NCI-H1417 treated with DMSO at 0.1 percent for 48 hours (cell line): ENCODE measurements at places on chromosomes 16 and 17.

DNA sequence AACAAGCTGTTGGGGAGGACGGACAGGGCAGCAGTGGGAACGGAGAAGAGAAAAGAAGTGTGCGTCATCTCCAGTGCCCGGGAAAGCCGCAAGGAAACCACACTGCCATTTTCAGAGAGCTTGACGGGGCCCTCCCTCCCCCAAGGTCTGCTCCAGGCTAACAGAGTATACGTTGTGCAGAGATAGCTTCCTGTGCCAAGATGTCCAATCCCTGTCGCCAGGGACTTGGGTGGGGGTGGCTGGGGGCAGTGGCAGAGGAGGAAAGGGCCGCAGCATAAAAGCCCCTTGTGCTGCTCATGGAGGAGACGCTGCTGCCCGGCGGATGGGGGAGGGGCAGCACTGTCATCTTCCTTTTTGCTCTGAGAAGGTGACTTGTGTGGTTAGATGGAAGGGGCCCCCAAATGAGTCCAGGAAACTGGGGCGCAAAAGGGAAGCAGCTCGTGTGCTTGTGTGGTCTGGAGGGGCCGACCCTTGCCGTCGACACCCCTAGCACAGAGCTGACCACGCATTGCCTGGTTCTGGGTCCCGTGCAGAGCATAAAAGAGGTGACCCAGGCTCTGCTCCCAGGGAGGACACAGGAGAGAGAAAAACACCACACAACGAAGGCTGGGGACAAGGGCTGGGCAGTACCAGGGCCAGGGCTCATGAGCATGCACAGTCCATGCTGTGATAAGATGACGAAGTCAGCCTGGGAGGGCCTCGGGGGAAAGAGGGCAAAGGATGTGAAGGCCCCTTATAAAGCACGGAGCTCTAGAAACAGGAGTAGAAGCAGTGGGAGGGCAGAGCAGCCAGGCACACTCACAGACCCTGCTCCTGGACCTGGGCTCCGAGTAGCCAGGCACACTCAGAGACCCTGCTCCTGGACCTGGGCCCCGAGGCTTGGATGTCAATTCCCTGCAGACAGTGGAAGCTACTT, 372.7 kb downstream of the SLC39A11 start:
- no peak for DNase-seq

DNA sequence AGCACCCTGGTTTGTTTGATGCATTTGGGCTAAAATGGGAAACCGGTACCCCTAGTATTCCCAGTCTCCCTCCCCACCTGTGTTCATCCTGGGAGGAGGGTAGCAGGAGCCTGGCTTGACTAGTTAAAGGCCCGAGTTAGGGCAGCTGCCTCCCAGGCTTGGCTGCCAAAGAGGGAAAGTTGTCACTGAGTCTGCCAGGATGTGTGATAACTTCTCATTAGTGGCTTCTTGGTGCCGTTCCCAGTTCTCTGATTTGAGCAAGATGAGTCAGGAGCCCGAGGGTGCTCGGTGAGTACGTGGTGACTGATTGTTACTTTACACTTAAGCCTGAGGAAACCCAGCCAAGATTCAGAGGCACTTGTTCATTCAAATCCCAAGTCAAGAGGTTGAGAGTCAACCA, 2.5 kb downstream of the KRT32 start:
- DNase-seq = no peak

- no peak for DNase-seq
These were observed 2.7 kb downstream of the IGFBP4 start for GRCh38 chr17:40445751-40446468.

- DNase-seq = no peak
These were observed 108.1 kb downstream of the SOCS1 start for GRCh38 chr16:11147754-11148444.

- no peak for DNase-seq
These were observed 326.1 kb upstream of the MAF start for GRCh38 chr16:79926451-79927205.

- no peak for DNase-seq
These were observed 26.6 kb downstream of the LIG3 start for GRCh38 chr17:35006961-35007360.

DNA sequence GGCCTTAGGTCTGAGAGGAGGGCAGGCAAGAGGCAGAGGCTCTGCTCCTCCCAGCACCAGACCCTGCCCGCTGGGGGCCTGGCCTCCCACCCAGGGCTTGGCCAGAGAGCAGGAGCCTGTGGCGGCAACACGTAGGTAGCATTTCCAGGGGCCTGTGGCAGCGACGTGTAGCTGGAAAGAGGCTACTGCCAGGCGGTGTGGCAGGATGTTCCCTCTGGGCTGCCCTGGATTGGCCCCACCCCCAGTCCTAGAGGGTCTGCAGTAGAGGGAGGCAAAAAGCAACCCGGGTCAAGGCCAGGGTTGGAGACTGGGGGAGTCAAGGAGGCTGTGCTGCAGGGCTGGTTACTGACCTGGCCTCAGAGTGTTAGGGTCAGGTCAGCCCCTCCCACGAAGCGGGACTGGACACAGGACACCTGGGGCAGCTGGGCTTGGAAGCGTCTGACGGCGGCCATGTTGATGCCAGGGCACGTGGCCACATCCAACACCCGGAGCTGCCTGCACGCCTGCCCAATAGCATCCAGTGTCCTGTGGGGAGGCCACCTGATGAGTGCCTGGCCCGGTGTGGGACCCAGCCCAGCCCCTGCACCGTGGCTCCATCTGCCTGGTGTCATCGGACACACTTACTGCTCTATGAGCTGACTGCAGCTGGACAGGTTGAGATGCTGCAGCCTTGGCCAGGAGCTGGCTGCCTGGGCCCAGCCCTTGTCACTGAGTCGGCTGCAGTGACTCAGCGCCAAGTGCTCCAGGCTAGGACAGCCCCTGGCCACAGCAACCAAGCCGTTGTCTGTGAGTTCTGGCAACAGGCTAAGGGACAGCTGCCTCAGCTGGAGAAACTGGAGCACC, 8.5 kb downstream of the ELMO3 start:
- DNase-seq = no peak

- DNase-seq = no peak
These were observed 6.6 kb downstream of the HSD11B2 start for GRCh38 chr16:67437513-67437912.

DNA sequence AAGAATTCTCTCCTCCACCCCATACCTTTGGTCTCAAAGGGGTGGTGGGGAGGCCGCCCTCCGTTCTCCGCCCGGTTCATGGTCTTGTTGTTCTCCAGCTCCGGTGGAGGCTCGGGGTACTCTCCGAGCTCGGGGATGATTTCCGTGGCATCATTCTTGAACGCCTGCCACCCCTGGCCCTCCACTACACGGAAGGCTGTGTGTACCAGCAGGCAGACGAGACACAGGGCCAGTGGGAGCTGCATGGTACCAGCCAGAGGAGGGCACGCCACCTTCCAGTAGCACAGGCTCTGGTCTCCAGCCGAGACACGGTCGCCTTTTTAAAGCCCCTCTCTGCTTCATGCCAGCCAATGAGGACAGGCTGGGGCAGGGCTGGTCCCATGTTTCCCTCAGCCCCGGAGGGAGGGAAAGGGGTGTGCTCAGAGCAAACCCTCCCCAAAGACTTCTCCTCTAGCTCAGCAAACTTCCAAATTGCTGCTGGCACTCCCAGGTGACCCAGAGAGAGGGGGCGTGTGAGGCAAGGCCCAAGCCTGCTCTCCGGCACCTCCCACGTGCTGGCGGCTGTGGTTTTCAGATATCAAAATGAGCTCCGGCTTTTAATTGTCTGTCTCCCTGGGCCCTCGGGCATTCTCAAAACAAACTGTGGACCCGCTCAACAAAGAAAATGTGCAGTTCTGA, at the start of gene SOST:
Gene SOST (minus strand): TSS at position 295 of the 678 bp plus-strand sequence. CDS start 50 bp downstream, at position 245.
- no peak for DNase-seq

GRCh38 chr16:23959072-23959751, 123.4 kb downstream of the PRKCB start:
- DNase-seq = no peak

- DNase-seq = no peak
These were observed 5.3 kb downstream of the PRR15L start for GRCh38 chr17:47952171-47953021.

GRCh38 chr16:20812510-20812909, 6.2 kb downstream of the REXO5 start:
- no peak for DNase-seq

GRCh38 chr17:38352245-38353085, 821 bp downstream of the SOCS7 start:
- no peak for DNase-seq

GRCh38 chr17:73192206-73192893, 505 bp upstream of the COG1 start:
- DNase-seq = no peak

GRCh38 chr17:30222251-30222650, 13.2 kb downstream of the SLC6A4 start:
- no peak for DNase-seq

- DNase-seq = no peak
These were observed 31.3 kb upstream of the ABCC3 start for GRCh38 chr17:50603340-50603739.

GRCh38 chr16:84922351-84923120, 88.8 kb downstream of the ZDHHC7 start:
- no peak for DNase-seq

DNA sequence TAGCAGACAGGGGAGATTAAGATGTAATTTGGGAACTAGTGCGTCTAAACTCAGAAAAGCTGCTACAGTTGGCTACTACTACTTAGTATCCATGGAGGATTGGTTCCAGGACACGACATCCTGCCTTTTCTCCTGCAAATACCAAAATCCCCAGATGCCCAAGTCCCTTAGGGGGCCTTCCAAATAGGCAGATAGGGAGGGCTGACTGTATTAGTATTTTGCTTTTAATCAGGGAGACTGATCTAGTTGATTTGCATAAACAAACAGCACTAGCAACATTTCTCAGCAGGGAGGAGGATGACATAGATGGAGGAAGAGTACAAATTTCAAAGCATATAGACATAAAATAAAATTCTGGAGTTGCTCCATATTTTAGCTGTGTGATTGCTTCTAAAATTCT, 621.6 kb upstream of the GOT2 start:
- DNase-seq = no peak

GRCh38 chr16:85940214-85940613, 41.3 kb downstream of the IRF8 start:
- no peak for DNase-seq

DNA sequence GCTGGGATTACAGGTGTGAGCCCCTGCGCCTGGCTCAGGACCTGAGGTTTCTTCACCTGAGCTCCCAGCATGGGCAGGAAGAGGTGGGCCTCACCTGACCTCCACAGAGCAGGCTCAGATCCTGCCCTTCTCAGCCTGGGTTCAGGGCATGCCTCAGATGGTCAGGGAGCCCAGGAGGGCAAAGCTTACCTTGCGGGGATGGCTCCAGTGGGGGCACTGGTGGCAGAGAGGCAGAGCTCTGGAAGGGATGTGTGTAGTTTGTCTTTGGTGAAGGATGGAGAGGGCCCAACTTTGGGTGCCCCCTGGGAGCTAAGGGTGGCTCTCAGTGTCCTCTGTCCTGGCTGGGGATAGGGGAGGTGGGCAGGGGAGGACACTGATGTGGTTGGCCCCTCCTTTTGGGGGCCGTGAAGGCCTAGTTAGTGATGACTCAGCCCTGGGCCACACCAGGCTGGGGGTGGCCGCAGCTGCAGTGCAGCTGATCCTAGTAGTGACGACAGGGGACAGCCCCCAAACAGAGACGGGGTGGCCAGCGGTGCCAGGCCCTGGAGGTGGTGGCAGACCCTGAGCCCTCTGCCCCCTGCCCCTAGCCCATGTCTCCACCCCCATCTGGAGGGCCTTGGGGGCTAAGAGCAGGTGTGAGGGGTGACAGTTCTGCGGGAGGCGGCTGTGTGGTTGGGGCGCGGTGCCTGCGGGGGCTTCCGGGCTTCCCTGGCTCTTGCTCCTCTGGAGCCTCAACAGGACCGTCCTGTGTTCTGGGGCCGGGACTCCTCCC, 5.8 kb downstream of the NHERF2 start:
- DNase-seq = no peak

GRCh38 chr16:84484579-84485254, 19.7 kb downstream of the MEAK7 start:
- no peak for DNase-seq

GRCh38 chr17:66578781-66579489, 256.0 kb upstream of the CACNG5 start:
- DNase-seq = peak; percentile 11

GRCh38 chr17:64240741-64241347, 22.2 kb downstream of the TEX2 start:
- no peak for DNase-seq

GRCh38 chr16:51968749-51969148, 578.2 kb downstream of the TOX3 start:
- DNase-seq = no peak

- no peak for DNase-seq
These were observed 2.9 kb downstream of the GSDMB start for GRCh38 chr17:39915559-39915958.

- DNase-seq = no peak
These were observed 5.0 kb upstream of the MYL4 start for GRCh38 chr17:47203984-47204721.

GRCh38 chr17:58308173-58308984, 20.2 kb downstream of the TSPOAP1 start:
- no peak for DNase-seq

DNA sequence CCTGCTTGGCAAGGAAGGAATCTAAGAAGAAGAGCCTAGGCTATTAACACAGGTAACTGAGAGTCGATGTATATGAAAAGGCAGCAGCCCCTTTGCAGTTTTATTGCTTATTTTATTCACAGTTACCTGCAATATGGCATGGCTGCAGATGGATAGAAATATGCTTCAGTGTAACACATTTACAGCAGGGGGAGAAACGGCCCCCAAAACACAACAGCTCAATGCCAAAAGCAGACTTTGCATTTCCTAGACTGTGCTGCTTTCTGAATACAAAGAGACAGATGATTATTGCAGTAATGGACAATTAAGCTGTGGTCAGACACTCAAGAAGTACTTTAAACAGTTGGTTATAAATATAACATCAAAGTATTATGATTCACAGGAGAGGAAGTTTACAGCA, 108.0 kb upstream of the CDH13 start:
- DNase-seq = no peak

DNA sequence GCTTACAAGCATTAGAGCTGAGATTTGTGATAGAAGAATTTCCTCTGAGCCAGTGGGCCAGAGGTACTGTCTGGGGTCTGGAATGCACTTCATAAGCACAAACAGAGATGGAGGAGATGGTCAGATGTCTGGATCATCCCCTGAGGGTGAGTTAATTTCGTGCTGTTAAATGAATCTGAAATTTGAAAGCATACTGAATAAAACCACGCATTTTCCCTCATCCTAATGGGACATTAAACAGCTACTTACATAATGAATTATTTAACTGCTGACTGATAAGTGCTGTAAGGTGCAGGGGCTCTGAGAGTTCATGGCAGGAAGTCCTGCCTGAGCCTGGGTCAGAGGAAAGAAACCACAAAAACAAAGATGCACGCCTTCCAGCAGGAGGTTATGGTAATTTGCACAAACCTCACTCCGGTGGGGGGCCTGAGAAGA, 136.3 kb upstream of the XYLT1 start:
- DNase-seq = no peak

- no peak for DNase-seq
These were observed 6.2 kb downstream of the HASPIN start for GRCh38 chr17:3729881-3730280.

DNA sequence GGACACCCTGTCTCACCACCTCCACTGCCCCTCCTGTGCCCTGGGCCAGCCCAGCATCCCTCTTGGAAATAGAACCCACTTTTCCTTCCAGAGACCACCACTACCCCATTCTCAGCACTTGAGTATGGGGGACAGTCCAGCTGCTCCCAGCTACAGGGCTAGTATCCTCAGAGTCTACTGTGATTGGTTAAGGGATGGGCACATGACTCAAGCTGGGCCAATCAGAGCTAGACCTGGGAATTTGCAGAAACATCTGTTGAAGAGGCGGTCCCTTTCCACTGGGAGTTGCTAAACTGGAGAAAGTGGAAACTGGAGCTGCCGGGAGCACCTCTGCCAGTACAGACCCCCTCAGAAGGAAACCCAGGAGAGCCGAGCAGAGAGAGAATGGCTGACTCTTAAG, 156.6 kb downstream of the GSG1L start:
- DNase-seq = no peak
